ENCODE measurements at places on chromosomes 11 and 22. TPM values are rescaled to one million over a fixed set of nuclear protein-coding genes. Genes with fewer than 3 reads are reported as not detected.

AQP11 gene
- 1.1 TPM for total RNA-seq

DNA sequence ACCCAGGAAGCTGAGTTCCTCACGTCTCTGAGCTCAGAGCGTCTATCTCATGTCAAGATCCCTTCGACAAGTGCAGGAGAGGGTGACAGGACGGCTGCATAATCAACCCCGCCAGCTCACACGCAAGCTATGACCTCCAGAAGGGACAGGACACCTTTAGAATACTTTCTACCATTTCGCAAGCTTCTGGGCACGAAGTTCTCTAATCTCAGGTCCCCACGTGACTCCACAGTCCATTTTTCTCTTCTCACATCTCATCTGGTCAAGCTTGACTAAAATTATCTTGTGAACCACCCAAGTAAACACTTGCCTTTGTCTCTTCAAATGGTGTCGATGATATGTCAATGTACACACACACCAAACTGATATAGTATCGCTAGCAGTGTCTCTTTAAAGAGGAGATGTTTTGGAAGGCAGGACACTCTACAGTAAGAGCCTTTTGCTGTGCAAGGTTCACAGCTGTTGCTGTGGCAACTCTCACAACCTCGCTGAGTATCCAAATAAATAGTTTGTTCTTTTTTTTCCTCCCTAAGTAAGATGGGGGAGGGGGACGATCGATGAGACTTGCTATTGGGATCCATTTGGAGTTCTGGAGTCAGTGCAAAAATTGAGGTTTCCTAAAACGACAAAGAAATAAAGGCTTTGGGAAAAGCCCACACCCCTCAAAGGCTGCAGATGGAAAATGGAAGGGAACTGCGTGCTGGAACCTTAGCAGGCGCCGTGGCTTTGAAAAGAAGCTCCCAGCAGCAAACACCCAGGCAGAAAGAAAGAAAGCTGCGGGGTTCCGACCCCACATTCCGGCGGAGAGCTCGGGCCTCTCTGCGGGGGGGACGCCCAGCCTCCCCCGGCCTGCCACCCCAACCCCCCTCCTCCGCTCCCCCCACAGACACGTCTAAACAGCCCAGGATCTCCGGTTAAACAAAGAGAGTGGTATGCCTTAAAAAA is 215.4 kb upstream of the UBASH3B start:
- peaks cover 4% of the 10 kb centered on the region for H3K4me1 ChIP-seq
- no peak overlapping the region for H3K4me3 ChIP-seq
- H3K27me3 ChIP-seq, result peaks cover 24% of the 10 kb centered on the region
- H3K36me3 ChIP-seq, result no peaks in the 10 kb centered on the region

- peak overlapping the region; percentile 94 for H3K4me3 ChIP-seq
- peak overlapping the region; percentile 99 for H3K27ac ChIP-seq
- H3K27me3 ChIP-seq, result no peaks in the 10 kb centered on the region
- peaks cover 43% of the 10 kb centered on the region for H3K4me1 ChIP-seq
- DNase-seq, result peak; percentile 41
- H3K36me3 ChIP-seq, result peaks cover 51% of the 10 kb centered on the region
These were observed 495 bp downstream of the HYOU1 start for GRCh38 chr11:119056421-119056999.

DNA sequence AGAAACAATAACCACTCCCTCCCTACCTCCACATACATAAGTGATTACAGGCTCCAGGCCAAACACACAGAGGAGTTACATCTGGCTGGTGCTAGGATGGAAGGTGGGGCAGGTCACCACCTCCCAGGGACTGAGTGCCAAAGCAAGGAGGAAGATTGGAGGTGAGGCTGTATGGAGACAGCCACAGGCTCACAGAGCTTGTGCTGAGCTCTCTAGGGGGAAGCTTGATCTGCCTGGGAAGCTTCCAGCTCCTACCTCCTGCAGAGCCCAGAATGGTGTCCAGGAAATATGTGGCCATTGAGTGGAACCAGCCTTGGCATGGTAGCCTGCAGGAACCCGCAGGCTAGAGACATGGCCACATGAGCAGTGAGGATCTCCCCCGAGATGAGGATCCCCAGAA is 3.6 kb upstream of the MED15 start:
- H3K27ac ChIP-seq, result no peak overlapping the region
- H3K4me1 ChIP-seq, result peaks cover 25% of the 10 kb centered on the region
- H3K4me3 ChIP-seq, result no peak overlapping the region
- no peak for DNase-seq

- DNase-seq, result no peak
- H3K4me3 ChIP-seq, result peak overlapping the region; percentile 89
- H3K4me1 ChIP-seq, result peaks cover 89% of the 10 kb centered on the region
- H3K36me3 ChIP-seq, result no peaks in the 10 kb centered on the region
- H3K27ac ChIP-seq, result peak overlapping the region; percentile 84
- no peaks in the 10 kb centered on the region for H3K27me3 ChIP-seq
These were observed 31.6 kb downstream of the MARK2 start for GRCh38 chr11:63870351-63871140.

- peaks cover 2% of the 10 kb centered on the region for H3K27me3 ChIP-seq
- H3K36me3 ChIP-seq, result no peaks in the 10 kb centered on the region
- no peak overlapping the region for H3K4me3 ChIP-seq
- H3K4me1 ChIP-seq, result no peaks in the 10 kb centered on the region
These were observed 621.1 kb downstream of the OPCML start for GRCh38 chr11:132911186-132911585.

- H3K27ac ChIP-seq, result no peak overlapping the region
- DNase-seq, result no peak
- H3K4me1 ChIP-seq, result peaks cover 17% of the 10 kb centered on the region
- H3K4me3 ChIP-seq, result no peak overlapping the region
- H3K27me3 ChIP-seq, result peaks cover 32% of the 10 kb centered on the region
These were observed 14.1 kb downstream of the SPATA19 start for GRCh38 chr11:133830931-133831907.
